ENCODE measurements at places on chromosomes 13 and 19.

DNA sequence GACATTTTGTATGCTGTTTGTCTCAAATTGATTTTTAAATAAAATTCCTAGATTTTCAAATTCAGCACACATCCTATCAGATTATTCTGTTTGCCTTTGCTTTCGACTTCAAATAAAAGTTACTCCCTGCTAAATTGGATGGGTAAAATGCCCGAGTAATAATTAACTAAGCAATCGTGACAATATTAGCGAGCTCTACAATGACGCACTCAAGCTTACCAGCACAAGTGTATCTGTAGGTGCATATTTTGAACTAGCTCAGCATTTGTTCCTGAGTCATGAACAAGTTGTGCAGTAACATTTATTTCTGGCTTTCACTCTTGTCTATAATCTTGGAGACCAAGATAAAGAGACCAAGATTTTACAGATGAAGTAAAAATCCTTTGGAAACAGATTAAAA is 113.4 kb downstream of the UBL3 start:
- no peak for DNase-seq

DNA sequence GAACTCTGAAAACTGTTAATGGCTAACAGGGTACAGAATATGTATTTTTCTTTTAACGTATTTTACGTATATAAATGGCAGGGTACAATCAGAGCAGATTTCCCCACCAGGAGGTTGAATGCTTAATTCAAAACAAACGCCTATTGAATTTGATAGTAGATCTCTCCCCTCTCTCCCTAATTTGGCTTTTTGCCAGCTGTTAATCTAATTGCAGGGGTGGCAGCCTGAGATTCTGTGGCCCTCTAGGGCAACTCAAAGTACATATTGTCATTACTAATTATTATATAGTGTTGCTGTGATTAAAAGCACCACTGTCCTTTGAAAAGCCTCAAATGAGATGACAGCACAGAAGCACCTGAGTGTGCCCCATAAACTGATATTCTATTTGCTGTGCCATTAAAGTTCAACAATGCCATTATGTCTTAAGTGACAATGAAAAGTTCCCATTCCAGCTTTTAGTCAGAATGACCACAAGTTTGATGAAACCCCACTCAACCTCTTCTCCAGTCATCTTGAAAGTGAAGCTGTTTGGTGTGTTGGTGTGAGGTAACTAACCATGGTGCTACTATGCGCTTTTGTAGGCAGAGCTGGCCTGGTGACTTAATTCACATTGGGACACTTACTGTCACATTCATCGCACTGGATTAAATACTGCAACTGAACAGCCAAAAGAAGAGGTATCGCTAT is 351.4 kb downstream of the KCNRG start:
- no peak for DNase-seq

DNA sequence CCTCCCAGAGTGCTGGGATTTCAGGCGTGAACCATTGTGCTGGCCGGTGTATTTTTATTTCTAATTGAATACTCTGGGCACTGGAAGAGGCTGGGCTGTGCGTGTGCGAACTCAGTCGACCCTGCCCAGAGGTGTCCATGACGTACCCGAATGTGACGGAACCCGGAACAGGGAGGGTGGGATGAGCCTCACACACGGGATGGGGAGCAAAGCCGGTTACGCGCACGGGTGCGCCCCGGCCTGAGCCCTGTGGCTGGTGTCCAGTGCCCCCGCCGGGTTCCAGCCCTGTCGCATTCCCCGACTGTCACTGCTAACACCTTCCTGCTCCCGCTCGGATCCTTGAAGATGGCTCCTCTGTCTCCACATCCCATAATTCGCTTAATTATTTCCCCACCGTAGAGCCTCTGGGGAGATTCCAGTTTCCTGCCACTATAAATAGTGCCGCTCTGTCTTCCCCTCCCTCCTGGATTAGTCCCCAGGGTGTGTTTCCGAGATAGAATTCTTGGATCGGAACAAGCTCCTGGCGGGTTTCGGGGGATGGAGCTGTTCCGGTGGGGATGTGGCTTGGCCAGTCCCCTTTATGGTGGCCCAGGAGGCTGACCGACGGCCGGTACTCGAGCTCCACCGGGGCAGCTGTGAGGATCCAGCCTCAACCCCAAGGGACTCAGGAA is 22.0 kb downstream of the SBNO2 start:
- DNase-seq = no peak

DNA sequence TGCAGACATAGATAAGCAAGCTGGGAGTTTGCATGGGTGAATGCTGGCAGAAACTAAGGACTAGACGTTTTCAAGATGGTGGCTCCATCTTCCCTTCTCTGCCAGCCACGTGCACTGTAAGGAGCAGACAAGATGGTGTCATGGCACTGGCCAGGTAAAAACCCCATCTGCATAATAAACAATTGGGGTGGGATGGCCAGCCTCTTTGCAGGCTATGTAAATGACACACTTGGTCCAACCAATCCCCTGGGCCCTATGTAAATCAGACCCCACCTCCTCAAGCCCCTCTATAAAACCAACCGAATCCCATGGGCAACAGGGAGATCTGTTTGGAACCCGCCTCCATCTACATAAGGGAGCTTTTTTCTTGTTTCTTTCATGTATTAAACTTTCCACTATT is 2.4 kb upstream of the OR7A5 start:
- DNase-seq = no peak

DNA sequence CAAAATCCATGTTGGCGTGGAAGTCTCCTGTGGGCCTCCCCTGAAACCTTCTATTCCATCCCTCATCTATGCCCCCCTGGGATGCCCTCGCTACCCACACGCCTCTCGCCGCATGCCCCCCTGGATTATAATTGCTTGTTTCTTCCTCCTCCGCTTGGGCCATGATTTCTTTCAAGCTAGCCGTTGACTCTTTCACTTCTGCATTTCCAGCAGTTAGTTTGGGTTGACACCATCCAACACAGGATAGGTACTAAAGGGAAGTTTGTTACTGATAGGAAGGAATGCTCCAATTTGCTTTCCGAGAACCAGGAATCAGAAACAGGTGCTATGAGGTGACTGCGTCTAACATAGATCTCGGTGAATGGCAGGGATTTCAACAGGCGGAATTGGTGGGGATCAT is 7.7 kb upstream of the SLC25A15 start:
- DNase-seq = no peak

- no peak for DNase-seq
Measured at GRCh38 chr13:100724568-100724967, 50.0 kb upstream of the TMTC4 start.

- DNase-seq = no peak
Measured at GRCh38 chr13:99967869-99968520, 3.6 kb downstream of the ZIC5 start.

DNA sequence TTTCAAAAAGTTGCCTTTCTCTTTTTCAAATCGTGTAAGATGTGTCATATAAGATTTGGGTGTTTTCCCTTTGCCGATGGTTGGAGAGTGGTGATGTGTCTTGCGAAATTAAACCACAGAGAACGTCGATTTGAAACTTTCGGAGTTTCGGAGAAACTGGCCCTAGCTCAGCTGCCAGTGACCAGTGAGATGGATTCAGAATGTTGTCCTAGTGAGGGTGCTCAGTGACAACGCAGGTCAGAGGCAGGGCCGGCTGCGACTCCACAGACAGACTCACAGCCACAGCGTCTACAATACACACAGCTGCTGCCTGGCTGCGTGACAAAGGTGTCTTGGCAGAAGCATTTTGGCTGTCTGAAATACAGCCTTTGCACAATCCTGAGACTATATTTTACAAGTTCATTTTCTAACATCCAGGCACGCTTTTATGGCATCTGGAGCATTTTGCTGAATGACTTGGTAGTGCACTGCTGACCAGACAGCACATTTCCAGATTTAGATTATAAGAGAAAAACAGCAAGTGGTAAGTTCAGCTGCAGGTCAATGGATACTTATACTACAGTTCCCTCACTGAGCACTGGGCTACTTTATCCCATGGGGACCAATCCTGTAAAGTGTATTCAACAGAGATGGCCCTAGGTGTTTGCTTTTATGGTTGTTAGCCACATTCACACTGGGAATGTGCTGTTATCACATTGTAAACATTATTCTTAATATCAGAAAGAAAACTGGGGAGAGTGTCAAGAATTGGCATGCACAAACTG is 207.5 kb downstream of the KCNRG start:
- DNase-seq = peak; percentile 95

DNA sequence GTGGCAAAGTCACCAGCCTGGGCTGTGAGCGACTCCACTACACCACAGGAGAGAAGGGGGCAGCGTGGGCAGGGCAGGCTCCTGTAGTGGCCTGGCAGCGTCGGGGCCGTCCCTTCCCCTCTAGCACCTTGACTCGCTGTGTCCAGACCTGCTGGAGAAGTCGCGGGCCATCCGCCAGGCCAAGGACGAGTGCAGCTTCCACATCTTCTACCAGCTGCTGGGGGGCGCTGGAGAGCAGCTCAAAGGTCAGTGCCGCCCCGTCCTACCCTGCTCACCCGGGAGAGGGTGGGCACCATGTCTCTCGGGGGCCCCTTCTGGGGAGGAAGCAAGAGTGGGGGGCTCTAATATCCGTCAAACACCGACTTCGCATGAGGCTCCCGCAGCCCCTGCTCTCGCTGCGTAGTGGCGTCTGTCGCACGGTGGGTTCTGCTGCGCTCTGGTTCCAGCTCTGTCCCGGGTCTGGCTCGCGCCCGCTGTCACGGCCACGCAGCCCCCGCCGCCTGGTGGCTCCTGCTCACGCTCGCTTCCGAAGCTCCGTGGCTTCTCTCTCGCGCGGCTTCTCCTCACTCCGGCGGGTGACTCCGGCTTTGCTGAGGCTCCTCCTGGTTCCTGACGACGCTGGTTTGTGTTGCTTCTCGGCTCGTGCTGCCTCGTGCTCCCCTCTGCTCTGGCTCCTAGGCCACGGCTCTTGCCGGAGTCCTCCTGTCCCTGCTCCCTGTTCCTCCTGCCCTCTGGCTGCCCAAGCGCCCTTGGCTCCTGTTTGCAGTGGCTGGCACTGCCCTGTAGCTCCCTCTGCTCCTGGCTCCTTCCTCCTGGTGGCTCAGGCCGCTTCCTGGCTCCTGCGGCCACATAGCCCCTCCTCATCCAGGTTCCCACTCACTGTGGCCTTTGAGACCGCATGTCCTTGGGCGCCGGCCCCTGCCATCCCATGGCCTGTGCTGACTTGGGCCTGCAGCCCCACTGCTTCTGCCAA is 27.2 kb downstream of the MYH14 start:
- DNase-seq = no peak

DNA sequence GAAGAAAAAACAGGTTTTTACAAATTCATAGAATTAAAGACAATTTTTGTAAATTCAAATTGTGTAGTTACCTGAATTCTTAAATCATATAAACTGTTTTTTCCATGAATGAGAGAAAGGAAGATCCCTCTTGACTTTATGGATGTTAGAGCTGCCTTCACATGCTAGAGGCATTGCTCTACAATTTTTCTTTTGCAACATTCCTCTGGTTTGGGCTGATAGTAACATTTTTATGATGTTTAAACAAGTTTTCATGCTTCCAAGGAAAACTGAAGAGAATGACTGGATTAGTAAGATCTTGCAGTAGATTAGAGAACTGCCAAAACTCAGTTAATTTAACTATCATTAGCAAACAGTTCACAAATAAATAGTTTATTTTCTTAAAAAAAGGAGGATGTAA is 250.6 kb downstream of the GPC6 start:
- DNase-seq = no peak

GRCh38 chr13:77009011-77009410 is 17.1 kb downstream of the CLN5 start:
- no peak for DNase-seq

- peak; percentile 39 for DNase-seq
Measured at GRCh38 chr13:45623516-45624090, 8.1 kb upstream of the ERICH6B start.

GRCh38 chr13:73956795-73957408 is 177.3 kb downstream of the KLF12 start:
- DNase-seq = no peak
